ENCODE measurements at places on chromosomes 16 and 17. TPM values are rescaled to one million over a fixed set of nuclear protein-coding genes. Genes with fewer than 3 reads are reported as not detected.

- no peak for DNase-seq
- peaks cover 43% of the 10 kb centered on the region for H3K27me3 ChIP-seq
- peaks cover 48% of the 10 kb centered on the region for H3K4me1 ChIP-seq
- H3K36me3 ChIP-seq, result peaks cover 14% of the 10 kb centered on the region
Observed at GRCh38 chr17:82230609-82231311, 1.9 kb downstream of the SLC16A3 start.

- no peak overlapping the region for H3K27ac ChIP-seq
- H3K4me3 ChIP-seq, result no peak overlapping the region
- H3K27me3 ChIP-seq, result peaks cover 48% of the 10 kb centered on the region
- peaks cover 19% of the 10 kb centered on the region for H3K36me3 ChIP-seq
- DNase-seq, result no peak
- H3K4me1 ChIP-seq, result peaks cover 51% of the 10 kb centered on the region
Observed at GRCh38 chr17:45430006-45430737, 2.5 kb downstream of the ARHGAP27 start.

GRCh38 chr16:48790151-48790550 is 180.2 kb upstream of the N4BP1 start:
- H3K4me3 ChIP-seq, result no peak overlapping the region
- DNase-seq, result no peak
- H3K4me1 ChIP-seq, result no peaks in the 10 kb centered on the region
- no peak overlapping the region for H3K27ac ChIP-seq
- H3K27me3 ChIP-seq, result no peaks in the 10 kb centered on the region

DNA sequence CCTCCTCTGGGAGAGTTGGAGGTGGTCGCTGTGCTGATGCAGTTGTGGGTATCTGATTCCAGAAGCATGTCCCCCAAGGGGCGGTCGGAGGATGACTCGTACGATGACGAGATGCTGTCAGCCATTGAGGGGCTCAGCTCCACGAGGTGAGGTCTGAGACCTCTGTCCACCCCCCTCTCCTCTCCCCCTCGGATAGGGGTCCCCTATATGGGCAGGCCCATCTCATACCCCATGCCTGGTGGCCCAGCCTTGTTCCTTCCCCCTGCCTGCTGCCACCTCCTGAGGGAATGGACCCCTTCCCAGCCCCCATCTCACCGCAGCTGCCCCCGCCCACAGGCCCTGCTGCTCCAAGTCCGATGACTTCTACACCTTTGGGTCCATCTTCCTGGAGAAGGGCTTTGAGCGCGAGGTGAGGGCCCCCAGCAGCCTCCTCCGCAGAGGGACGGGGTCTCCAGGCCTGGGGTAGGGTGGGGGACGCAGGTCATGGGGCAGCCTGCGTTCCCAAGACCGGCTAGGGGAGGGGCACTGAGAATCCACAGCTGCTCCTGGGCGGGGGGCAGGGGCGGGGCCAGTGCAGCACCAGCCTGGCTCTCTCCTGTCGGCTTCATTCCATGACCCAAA is 39.2 kb downstream of the ADCY7 start:
- no peak overlapping the region for H3K27ac ChIP-seq
- no peaks in the 10 kb centered on the region for H3K27me3 ChIP-seq
- peaks cover 41% of the 10 kb centered on the region for H3K36me3 ChIP-seq
- H3K4me3 ChIP-seq, result no peak overlapping the region

The BAHCC1 gene
- total RNA-seq, result 9.3 TPM

The DBNDD1 gene
- 6.0 TPM for total RNA-seq

Measured in spinal cord (tissue), 10 donors.